ENCODE measurements at places on chromosomes 6 and 20. TPM values are rescaled to one million over a fixed set of nuclear protein-coding genes. Genes with fewer than 3 reads are reported as not detected.

The MAS1 gene
- not detected for total RNA-seq

The SLC22A2 gene
- total RNA-seq: not detected

DNA sequence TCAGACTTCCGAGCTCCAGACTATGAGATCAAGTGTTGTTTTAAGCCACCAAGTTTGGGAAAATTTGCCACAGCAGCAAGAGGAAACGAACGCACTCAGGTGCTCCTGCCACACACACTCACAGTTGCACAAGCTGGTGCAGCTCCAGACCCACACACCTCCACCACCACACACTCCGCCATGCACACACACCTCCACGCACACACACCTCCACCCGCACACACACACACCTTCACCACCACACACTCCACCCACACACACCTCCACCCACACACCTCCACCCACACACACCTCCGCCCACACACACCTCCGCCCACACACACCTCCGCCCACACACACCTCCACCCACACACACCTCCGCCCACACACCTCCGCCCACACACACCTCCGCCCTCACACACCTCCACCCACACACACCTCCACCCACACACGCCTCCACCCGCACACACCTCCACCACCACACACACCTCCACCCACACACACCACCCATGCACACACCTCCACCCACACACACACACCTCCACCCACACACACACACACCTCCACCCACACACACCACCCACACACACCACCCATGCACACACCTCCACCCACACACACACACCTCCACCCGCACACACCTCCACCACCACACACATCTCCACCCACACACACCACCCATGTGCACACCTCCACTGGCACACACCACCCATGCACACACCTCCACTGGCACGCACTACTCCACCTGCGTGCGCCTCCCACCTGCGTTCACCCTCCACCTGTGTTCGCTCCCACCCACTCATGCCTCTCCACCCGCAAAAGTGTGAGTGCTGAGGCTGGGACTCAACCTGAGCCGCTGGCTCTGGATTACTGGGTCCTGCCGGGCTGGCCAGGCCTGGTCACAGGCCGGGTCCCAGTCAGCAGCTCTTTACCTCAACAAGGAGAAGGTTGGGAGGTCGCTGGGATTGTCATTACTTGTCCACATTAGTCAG, 175.6 kb downstream of the BMP7 start:
- peak; percentile 14 for DNase-seq
- peak overlapping the region; percentile 47 for H3K4me3 ChIP-seq
- peaks cover 15% of the 10 kb centered on the region for H3K27me3 ChIP-seq

DNA sequence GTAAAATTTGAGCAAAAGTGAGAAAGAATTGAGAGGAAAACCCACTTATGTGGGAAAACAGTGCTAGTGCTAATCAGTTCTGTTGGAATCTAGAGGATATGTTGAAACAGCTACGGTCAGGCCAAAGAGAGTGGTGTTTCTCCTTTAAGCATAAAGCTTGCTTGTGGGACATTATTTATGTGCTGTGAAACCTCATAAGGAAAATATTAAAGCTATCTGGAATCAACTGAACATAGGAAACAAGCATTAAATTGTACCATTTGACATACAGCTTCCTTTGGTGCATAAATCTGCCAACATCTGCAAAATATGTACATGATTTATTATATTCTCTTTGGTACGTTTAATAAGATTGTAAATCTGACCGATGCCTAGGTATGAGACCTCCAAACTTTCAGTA, 182.5 kb upstream of the PDE10A start:
- no peak overlapping the region for H3K27ac ChIP-seq
- H3K4me1 ChIP-seq: peaks cover 2% of the 10 kb centered on the region
- no peak overlapping the region for H3K4me3 ChIP-seq
- no peak for DNase-seq

The XPO5 gene
- 119 TPM for total RNA-seq

The PRICKLE4 gene
- total RNA-seq: not detected

The BMP5 gene
- not detected for total RNA-seq

- H3K27ac ChIP-seq: no peak overlapping the region
- H3K4me1 ChIP-seq: peaks cover 6% of the 10 kb centered on the region
- no peak overlapping the region for H3K4me3 ChIP-seq
- DNase-seq: no peak
Observed at GRCh38 chr20:10667077-10667401, 6.8 kb downstream of the JAG1 start.

DNA sequence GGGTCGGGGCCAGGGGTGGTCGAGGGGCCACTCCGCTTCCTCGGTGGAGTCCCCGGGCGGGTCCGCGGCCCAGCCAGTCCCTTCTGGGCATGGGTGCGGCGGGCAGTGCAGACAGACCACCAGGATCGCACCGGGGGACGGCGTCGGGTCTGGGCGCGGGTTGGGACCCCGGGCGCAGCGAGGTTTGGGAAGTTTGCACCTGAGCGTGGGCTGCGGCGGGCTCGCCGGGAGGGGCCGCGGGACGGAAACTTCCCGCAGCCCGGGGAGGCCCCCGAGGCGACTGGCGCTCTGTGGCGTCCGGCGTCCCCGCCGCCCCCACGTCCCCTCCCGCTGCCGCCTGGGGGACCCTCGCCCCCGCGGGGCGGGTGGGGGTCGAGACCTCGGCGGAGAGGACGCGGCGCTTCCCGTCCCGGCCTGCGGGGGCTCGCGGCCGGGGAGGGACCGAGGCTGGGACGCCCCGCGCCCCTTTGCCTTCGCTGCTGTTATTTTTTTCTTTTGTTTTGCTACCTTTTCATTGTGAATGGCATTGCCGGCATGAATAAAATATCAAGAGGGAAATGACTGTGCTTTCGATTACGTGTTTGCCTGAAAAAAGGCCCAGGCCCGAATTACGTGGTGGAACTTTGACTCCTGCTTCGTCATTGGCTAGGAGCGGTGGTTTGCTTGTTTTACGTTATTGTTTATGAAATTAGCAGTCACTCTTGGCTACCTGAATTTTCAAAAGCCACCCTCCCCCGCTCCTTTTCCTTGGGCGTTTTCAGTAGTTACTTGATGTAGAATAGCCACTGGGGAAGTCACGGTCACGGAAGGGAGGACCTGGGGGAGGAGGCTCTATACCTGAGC, 703 bp downstream of the SNX9 start:
- peaks cover 30% of the 10 kb centered on the region for H3K36me3 ChIP-seq
- H3K27me3 ChIP-seq: no peaks in the 10 kb centered on the region
- H3K4me1 ChIP-seq: peaks cover 49% of the 10 kb centered on the region
- H3K4me3 ChIP-seq: peak overlapping the region; percentile 92

The SRSF12 gene
- total RNA-seq: 0.78 TPM

DNA sequence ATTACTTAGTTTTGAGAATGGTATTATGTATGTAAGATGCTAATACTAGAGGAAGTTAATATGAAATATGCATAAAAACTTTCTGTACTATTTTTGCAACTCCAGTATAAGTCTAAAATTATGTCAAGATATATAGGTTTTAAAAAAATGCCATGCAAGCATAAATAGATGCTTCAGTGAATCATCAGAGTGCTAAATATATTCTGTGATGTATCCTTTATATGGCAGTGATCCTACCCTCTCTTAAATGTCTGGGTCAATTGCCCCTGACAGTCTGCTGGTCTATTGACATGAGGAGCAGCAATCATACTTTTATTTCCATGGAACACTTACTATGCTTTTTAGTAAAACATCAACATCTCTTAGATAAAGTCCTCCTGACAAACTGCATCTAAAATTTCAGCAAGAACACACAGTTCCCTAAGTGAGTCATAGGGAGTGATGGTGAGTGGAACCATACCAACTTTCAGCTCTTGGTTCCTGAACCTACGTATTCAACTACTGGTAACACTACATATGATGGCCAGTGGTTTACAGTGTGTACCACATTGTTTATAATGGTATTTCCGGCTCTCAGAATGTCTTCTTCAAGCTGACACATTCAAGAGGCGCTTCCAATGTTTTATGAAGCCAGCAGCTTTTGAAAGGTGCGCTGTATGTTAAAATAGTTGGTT, 928.7 kb upstream of the GJE1 start:
- H3K4me3 ChIP-seq: no peak overlapping the region
- H3K27me3 ChIP-seq: no peaks in the 10 kb centered on the region
- DNase-seq: no peak
- H3K4me1 ChIP-seq: no peaks in the 10 kb centered on the region
- no peak overlapping the region for H3K27ac ChIP-seq

GRCh38 chr20:59153355-59153681, 10.3 kb upstream of the ZNF831 start:
- H3K36me3 ChIP-seq: peaks cover 23% of the 10 kb centered on the region
- peaks cover 81% of the 10 kb centered on the region for H3K4me1 ChIP-seq
- no peaks in the 10 kb centered on the region for H3K27me3 ChIP-seq
- H3K4me3 ChIP-seq: no peak overlapping the region

- H3K36me3 ChIP-seq: no peaks in the 10 kb centered on the region
- no peak for DNase-seq
- no peak overlapping the region for H3K4me3 ChIP-seq
- H3K4me1 ChIP-seq: peaks cover 4% of the 10 kb centered on the region
- H3K27ac ChIP-seq: no peak overlapping the region
Observed at GRCh38 chr20:12966468-12967085, 42.2 kb upstream of the SPTLC3 start.

The SIRPB2 gene
- not detected for total RNA-seq

- H3K27ac ChIP-seq: no peak overlapping the region
- no peak overlapping the region for H3K4me3 ChIP-seq
- no peaks in the 10 kb centered on the region for H3K4me1 ChIP-seq
- H3K27me3 ChIP-seq: peaks cover 21% of the 10 kb centered on the region
- no peaks in the 10 kb centered on the region for H3K36me3 ChIP-seq
- DNase-seq: no peak
Observed at GRCh38 chr6:138493413-138493812, 5.9 kb downstream of the NHSL1 start.

- DNase-seq: no peak
- no peak overlapping the region for H3K27ac ChIP-seq
- no peak overlapping the region for H3K4me3 ChIP-seq
- no peaks in the 10 kb centered on the region for H3K4me1 ChIP-seq
- no peaks in the 10 kb centered on the region for H3K36me3 ChIP-seq
Observed at GRCh38 chr6:75368864-75369402, 84.3 kb upstream of the TMEM30A start.

DNA sequence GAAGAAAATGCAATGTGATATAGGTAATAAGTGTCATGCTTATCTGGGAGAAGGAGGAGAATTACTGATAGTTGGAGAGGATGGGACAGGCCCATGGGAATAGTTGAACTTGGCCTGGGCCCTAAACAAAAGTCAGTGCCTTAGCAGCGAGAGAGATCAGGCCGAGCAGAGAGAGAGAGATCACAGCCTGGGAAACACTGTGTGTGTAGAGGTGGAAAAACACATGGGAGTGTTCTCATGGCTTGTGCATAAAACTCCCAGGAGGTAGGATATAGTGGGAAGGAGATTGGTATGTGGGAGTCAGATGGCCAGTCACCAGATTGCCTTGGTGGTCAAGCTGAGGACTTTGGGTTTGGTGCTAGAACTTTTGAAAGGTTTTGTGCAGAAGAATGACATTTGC, 47.6 kb downstream of the FIG4 start:
- H3K4me1 ChIP-seq: no peaks in the 10 kb centered on the region
- H3K27ac ChIP-seq: no peak overlapping the region
- no peak overlapping the region for H3K4me3 ChIP-seq
- no peaks in the 10 kb centered on the region for H3K27me3 ChIP-seq
- peaks cover 15% of the 10 kb centered on the region for H3K36me3 ChIP-seq

The DPPA5 gene
- not detected for total RNA-seq

The KIF6 gene
- 0.96 TPM for total RNA-seq

DNA sequence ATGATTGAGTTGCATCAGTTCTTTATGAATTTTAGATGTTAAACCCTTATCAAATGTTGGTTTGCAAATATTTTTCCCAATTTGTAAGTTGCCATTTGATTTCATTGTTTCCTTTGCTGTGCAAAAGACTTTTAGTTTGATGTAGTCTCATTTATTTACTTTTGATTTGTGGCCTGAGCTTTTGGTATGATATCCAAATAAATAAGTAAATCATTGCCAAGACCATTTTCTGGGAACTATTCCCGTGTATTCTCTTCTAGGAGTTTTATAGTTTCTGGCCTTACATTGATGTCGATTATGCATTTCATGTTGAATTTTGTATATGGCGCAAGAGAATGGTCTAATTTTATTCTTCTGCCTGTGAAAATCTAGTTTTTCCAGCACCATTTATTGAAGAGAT, 13.4 kb downstream of the AIG1 start:
- H3K4me3 ChIP-seq: no peak overlapping the region
- H3K36me3 ChIP-seq: peaks cover 26% of the 10 kb centered on the region
- H3K27ac ChIP-seq: no peak overlapping the region
- no peak for DNase-seq

The SH3BGRL2 gene
- 5.1 TPM for total RNA-seq

The ARG1 gene
- total RNA-seq: not detected

The BFSP1 gene
- total RNA-seq: 0.64 TPM

The CEP250 gene
- total RNA-seq: 55.5 TPM

DNA sequence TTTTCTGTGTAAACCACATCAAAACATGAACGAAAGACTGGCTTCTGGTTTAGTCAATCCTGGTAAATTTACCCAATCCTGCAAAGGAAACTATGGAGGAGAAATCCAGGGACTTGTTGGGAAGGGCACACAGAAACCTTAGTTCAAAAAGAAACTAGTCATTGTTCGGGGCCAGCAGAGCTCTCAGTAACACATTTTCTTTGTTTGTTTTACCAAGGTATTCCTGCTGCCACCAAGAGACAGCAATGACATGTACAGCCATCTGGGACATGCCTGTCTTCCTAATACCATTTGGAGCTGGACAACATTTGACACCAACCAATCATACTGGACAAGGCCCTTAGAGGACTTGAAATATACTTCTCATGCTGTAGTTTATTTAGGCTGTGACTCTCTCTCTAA, 8.3 kb downstream of the OARD1 start:
- no peak overlapping the region for H3K4me3 ChIP-seq
- H3K4me1 ChIP-seq: peaks cover 17% of the 10 kb centered on the region
- H3K27ac ChIP-seq: no peak overlapping the region

The SIM1 gene
- total RNA-seq: not detected

The OTOR gene
- total RNA-seq: not detected

GRCh38 chr6:35024551-35025054, 116.5 kb downstream of the TCP11 start:
- H3K27ac ChIP-seq: no peak overlapping the region
- H3K36me3 ChIP-seq: peaks cover 4% of the 10 kb centered on the region
- H3K27me3 ChIP-seq: no peaks in the 10 kb centered on the region
- no peak overlapping the region for H3K4me3 ChIP-seq
- no peak for DNase-seq

DNA sequence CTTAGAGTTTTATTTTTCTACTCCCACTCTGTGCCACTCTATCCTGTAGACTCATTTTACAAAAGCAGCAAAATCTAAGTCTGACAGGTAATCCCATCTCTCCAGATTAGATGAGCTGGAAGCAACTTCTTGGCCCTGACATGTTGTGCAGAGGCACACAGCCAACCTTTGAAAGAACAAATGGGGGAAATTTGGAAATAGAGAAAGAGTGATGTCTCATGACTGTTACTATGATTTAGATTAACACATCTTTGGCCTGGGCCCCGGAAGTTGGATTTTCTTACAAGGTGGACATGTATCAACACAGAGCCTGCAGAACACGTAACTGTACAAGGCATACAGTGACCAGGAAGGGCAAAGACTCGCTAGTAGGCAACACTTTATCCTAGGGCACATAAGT, 227.7 kb downstream of the MYLK4 start:
- DNase-seq: no peak
- no peak overlapping the region for H3K27ac ChIP-seq
- H3K27me3 ChIP-seq: peaks cover 51% of the 10 kb centered on the region
- peaks cover 10% of the 10 kb centered on the region for H3K36me3 ChIP-seq

The DCDC2 gene
- total RNA-seq: not detected

The PI16 gene
- total RNA-seq: 0.18 TPM

- H3K4me1 ChIP-seq: no peaks in the 10 kb centered on the region
- no peak for DNase-seq
- H3K27ac ChIP-seq: no peak overlapping the region
Observed at GRCh38 chr20:1971893-1972586, 21.8 kb downstream of the PDYN start.

The SLC52A3 gene
- total RNA-seq: 0.25 TPM

Data from activated naive CD8-positive, alpha-beta T cell treated with anti-CD3 and anti-CD28 coated beads for 36 hours (primary cell).